ENCODE measurements at places on chromosomes 6 and 20.

DNA sequence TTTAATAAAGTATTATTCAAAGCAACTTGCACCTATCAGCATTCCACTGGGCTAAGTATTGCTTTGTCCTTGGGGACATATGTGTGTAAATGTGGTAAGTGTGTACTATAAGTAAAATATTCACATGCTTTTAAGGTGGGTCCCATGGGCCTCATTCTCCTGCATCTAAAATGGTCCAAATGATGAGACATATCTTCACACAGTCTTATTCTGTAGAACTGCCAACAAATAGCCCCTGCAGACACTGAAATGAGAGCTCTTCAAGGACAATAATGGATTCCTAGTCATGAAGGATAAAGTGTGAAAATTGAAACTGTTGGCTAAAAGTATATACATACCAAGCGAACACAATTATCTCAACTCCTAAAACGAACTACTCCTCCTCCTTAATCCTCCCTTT is 81.8 kb downstream of the SMLR1 start:
- no peak for DNase-seq

GRCh38 chr6:46175446-46175845 is 4.7 kb upstream of the ENPP5 start:
- DNase-seq: no peak

- DNase-seq: no peak
Observed at GRCh38 chr6:124714728-124715127, 247.5 kb upstream of the RNF217 start.

DNA sequence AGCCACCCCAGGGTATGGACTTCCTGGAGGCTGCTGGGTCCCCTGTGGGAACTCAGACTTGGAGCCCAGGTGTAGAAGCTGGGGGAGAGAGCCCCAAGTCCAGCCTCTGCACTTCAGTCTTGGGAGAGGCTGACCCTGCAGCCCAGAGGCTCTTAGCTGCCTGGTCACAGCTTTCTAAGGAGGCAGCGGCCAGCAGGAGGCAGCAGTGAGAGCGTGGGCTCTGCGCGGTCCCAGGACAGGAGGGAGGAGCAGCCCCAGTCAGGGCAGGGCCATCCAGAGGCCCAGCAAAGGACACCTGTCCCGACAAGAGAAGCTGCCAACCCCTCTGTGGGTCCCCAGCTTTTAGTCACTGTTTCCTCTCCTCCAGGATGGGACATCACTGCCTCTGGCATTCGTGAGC is 9.4 kb downstream of the TREML2 start:
- DNase-seq: peak; percentile 33

DNA sequence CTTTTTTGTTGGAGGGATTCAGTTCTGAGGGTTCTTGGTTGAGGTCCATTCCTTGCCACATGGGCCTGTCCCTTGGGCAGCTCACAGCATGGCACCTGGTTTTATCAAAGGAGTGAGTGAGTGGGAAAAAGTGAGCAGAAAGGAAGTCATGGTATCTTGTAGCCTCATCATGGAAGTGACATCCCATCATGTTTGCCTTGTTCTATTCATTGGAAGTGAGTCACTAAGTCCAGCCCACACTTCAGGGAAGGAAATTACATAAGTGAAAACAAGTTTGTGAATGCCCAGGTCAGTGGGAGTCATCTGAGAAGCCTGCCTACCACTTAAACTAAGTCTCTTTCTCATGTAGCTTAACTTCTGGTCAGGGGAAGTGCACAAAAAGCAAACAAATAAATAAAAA is 32.8 kb upstream of the ZNFX1 start:
- DNase-seq: no peak

Data from RPMI8226 (cell line).